ENCODE measurements at places on chromosomes 2 and 18.

GRCh38 chr2:178202927-178203326, 8.6 kb downstream of the OSBPL6 start:
- DNase-seq: no peak

GRCh38 chr2:59997371-59997770, 556.1 kb downstream of the BCL11A start:
- no peak for DNase-seq

- no peak for DNase-seq
These were observed 345.1 kb downstream of the CYP26B1 start for GRCh38 chr2:71802556-71802955.

DNA sequence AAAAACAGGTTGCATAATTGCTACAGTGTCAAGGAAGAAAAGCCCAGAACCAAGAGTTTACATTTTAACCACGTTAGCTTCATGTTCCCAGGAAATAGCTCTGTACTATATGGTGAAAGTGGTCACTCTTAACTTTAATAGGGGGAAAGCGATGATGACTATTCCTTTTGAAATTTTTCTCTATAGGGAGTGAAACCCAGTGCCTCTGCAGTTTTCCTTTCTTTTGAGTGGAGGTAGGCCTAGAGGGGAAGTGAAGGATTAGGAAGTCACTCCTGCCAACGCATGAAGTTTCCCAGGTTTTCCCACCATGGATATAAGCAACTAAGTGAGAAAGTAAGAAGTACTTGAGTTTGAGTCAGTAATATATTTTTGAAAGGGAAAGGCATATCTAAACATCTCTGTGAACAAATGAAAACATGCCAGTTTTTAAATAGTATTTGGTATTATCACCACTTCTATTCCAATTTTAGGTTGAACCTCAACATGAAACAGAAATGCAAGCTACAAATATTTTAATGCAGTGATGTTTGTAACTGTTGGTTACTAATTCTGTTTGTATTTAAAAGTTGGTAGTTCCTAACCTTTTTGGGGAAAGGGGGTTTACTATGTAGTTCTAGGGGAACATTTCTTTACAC, 91.9 kb downstream of the VRK2 start:
- DNase-seq: no peak

GRCh38 chr18:70249118-70249517, 39.7 kb upstream of the SOCS6 start:
- DNase-seq: no peak

GRCh38 chr2:85692039-85692645, 2.0 kb upstream of the GNLY start:
- DNase-seq: no peak

GRCh38 chr2:29767606-29768335, 153.6 kb downstream of the ALK start:
- no peak for DNase-seq

- DNase-seq: no peak
These were observed 36.9 kb downstream of the RAPH1 start for GRCh38 chr2:203498161-203498560.

GRCh38 chr2:113240150-113240914, 38.4 kb downstream of the PAX8 start:
- no peak for DNase-seq

GRCh38 chr2:166984797-166985196, 96.5 kb downstream of the XIRP2 start:
- DNase-seq: no peak

- DNase-seq: no peak
These were observed 130.1 kb downstream of the NFATC1 start for GRCh38 chr18:79525556-79526467.

GRCh38 chr2:210616074-210616473, 59.7 kb downstream of the CPS1 start:
- DNase-seq: no peak

GRCh38 chr18:44556296-44556695, 124.4 kb upstream of the SETBP1 start:
- no peak for DNase-seq

GRCh38 chr18:62713651-62714247, 1.6 kb upstream of the PHLPP1 start:
- no peak for DNase-seq

DNA sequence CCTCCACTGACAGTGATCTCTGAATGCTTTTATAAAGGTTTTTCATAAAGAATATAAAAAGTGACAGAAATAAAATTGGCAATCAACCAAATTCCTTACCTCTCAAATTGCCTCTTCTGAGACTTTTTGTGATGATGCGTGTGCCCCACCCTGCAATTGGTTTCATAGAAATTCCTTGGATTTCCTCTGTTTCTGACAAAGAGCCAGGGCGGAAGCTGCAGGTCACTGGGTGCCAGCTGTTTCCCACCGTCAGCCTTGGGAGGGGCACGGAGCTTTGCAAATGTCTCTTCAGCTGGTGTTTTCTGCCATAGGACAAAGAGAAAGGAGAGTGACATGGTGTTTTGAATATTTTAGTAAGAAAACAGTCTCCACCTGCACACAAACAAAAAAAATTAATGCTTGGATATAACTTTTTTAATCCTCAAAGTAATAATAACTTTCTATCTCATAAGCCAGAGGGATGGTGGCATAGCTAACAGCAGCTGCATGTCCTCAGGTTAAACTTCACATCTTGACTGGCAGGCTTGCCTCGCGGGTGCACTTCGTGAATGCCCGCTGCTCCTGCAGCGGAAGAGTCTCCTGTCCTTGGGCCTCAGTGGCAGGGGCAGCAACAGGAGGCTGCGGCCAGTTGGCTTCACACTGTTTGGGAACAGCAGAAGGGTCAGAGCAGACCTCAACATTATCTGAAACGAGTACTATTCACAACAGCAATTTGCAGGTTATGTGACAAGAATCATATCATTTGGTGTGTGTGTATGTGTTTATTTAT, 24.7 kb downstream of the AGAP1 start:
- no peak for DNase-seq

- no peak for DNase-seq
These were observed 116.4 kb downstream of the CHN1 start for GRCh38 chr2:174888646-174889271.

DNA sequence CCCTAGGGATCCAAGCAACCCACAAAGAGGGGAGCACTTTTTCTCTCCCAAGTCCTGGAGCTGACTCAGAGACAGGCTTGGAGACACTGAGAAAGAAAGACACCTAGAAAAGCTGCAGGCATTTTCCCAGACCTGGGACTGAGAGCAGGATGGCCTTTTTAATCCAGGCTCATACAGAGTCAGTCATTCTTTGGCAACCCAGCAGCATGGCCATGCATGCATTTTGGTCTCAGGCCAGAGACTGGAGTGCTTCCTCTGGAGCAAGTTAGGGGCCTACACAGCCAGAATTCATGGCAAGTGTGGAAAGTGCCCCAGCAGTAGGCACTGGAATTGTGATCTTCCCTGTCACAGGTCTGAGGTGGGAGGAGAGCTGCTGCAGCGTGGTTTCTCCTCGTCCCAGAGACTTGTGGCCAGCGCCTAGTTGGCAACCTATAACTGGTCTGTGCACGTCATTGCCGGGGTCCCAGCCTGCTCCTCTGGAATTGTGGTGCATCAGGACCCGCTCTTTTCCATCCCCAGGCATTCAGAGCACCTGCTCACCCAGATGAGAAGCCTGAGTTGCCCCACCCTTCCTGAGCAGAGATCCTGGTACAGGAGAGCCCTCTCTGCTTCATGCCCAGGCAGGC, 231.9 kb upstream of the RAB6C start:
- no peak for DNase-seq
